ENCODE measurements at places on chromosomes 11 and 22.

DNA sequence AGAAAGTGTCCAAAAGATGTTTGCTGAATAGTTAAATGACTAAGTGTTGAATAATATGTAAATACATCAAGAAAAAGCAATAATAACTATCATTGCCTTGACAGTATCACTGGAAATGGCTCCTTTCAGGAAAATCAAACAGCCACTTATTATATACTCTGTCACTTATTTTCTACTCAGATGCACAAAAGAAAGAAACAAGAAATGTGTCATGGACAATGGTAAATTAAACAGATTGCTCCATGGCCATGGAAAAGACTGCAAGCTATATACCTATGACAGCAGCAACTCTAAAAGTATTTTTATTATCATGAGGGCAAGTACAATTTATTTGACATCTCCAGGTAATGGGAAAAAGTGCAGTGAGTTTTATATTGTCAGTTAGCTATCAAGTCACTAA lies 52.9 kb upstream of the GUCY1A2 start:
- no peak for DNase-seq

GRCh38 chr11:88246696-88247095 lies 71.5 kb upstream of the RAB38 start:
- DNase-seq: no peak

DNA sequence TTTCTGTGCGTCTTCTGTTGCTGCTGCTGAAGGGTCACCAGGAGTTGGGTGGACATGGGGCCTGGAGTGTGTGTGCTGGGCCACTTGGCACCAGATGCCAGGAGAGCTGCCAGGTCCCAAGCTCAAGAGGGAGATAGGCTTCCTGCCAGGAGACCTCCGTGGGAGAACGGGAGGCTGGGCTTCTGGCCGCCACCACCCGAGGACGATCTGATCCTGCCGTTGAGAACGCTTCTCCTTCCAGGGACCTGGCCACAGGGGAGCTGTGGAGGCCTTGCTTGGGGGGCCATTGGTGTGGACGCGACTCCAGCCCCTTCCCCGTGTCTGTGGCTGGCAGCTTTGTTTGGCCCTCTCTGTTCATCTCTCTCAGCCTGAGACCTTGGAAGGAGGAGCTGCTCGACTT lies 2.4 kb downstream of the BRSK2 start:
- DNase-seq: no peak

GRCh38 chr11:12944889-12945288 lies 64.2 kb upstream of the RASSF10 start:
- DNase-seq: no peak

All from NCI-H446 treated with DMSO at 0.1 percent for 48 hours (cell line).